ENCODE measurements at places on chromosomes 5 and 9.

DNA sequence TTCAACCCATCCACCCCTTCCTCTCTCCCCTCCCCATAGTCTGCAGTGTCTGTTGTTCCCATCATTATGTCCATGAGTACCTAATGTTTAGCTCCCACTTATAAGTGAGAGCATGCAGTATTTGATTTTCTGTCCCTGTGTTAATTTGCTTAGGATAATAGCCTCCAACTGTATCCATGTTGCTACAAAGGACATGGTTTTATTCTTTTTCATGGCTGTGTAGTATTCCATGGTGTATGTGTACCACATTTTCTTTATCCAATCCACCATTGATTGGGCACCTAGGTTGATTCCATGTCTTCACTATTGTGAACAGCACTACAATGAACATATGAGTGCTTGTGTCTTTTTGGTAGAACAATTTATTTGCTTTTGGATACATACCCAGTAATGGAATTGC lies 187.1 kb downstream of the PCSK5 start:
- H3K27ac ChIP-seq, result no peak overlapping the region
- H3K4me1 ChIP-seq, result no peaks in the 10 kb centered on the region
- H3K27me3 ChIP-seq, result no peaks in the 10 kb centered on the region
- H3K36me3 ChIP-seq, result peaks cover 3% of the 10 kb centered on the region
- DNase-seq, result no peak

- H3K4me1 ChIP-seq, result no peaks in the 10 kb centered on the region
- H3K27ac ChIP-seq, result no peak overlapping the region
- DNase-seq, result no peak
- no peak overlapping the region for H3K4me3 ChIP-seq
Measured at GRCh38 chr5:80594810-80595209, 24.7 kb upstream of the ANKRD34B start.

GRCh38 chr9:106467113-106467864 lies 395.7 kb upstream of the ZNF462 start:
- DNase-seq, result no peak
- no peaks in the 10 kb centered on the region for H3K36me3 ChIP-seq
- H3K27me3 ChIP-seq, result no peaks in the 10 kb centered on the region
- peak overlapping the region; percentile 68 for H3K27ac ChIP-seq
- no peak overlapping the region for H3K4me3 ChIP-seq

- H3K4me3 ChIP-seq, result no peak overlapping the region
- no peaks in the 10 kb centered on the region for H3K36me3 ChIP-seq
- no peak overlapping the region for H3K27ac ChIP-seq
Measured at GRCh38 chr5:54944364-54944763, 41.0 kb downstream of the ESM1 start.

DNA sequence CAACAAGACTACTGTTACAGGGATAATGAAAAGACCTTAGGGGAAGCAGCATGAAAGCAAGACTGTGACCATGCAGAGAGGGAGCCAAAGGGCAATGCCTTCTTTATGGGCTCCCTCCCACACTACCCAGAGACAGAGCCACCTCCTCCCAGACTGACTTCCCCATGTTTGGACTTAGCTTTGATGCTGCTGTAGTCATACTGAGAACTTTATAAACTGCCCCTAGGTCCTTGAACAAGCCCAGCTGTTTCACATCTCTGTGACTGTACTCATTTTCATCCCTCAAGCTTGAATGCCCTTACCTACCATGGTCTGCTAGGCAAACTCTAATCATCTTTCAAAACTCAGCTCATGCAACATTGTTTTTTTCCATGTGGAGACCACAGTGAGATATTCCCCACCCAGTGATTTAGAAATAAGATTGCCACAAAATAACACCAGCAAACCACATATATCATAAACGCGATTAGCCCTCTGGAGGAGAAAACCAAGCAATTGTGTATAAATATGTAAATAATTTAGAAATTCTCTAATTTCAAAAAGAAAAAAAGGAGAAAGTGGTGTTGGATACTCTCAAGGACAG lies 23.4 kb upstream of the FAM169A start:
- DNase-seq, result no peak
- H3K4me3 ChIP-seq, result no peak overlapping the region
- H3K27me3 ChIP-seq, result no peaks in the 10 kb centered on the region
- no peaks in the 10 kb centered on the region for H3K36me3 ChIP-seq
- no peaks in the 10 kb centered on the region for H3K4me1 ChIP-seq
- H3K27ac ChIP-seq, result no peak overlapping the region

DNA sequence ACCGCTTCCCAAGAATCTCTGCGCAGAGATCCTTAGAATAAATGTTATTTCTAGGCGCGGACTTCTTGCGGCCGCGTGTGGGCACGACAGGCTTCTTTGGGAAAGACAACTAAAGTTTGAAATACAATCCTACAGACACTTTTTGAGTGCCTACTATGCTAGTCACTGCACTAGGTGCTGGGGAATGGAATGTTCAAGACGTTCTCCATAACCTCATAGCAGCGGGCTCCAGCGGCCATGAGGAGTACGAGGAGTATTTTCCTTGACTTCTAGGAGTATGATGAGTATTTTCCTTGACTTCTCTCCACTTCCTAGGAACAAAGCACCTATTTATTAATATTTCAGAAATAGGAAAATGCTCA lies 636 bp upstream of the PWWP2A start:
- peaks cover 5% of the 10 kb centered on the region for H3K4me1 ChIP-seq
- H3K4me3 ChIP-seq, result no peak overlapping the region
- DNase-seq, result no peak
- H3K36me3 ChIP-seq, result peaks cover 2% of the 10 kb centered on the region
- H3K27me3 ChIP-seq, result no peaks in the 10 kb centered on the region

GRCh38 chr5:127447827-127448226 lies 69.6 kb upstream of the PRRC1 start:
- H3K27ac ChIP-seq, result no peak overlapping the region
- no peaks in the 10 kb centered on the region for H3K36me3 ChIP-seq
- DNase-seq, result no peak
- H3K4me3 ChIP-seq, result no peak overlapping the region
- H3K27me3 ChIP-seq, result no peaks in the 10 kb centered on the region

DNA sequence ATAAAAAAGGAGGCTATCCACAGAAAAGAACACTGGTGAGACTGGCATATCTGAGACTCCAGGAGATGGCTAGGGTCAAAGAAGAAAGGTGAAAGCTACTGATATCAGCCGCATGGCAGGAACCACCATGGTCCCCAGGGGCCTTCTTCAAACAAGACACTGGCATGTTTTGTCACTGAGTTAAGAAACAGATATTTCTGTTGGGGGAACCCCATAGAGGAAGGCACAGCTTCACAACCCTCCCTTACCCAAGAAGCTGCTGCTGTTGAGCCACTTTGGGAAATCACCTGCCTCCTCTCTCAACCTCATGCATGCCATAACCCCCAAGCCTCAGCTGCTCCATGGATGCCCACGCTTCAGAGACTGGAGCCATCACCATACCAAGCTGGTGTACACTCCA lies 13.3 kb upstream of the BTNL3 start:
- no peak overlapping the region for H3K27ac ChIP-seq
- H3K4me3 ChIP-seq, result no peak overlapping the region
- no peaks in the 10 kb centered on the region for H3K4me1 ChIP-seq
- no peaks in the 10 kb centered on the region for H3K36me3 ChIP-seq
- no peaks in the 10 kb centered on the region for H3K27me3 ChIP-seq

DNA sequence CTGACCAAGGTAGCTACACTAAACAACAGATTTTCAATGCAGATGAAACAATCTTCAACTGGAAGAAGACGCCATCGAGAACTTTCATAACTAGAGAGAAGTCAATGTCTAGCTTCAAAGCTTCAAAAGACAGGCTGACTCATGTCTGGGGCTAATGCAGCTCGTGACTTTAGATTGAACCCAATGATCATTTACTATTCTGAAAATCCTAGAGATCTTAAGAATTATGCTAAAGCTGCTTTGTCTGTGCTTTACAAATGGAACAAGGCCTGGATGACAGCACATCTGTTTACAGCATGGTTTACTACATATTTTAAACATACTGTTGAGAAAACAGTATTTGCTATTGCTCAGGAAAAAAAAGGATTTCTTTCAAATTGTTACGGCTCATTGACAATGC lies 54.9 kb downstream of the RICTOR start:
- no peak overlapping the region for H3K4me3 ChIP-seq
- no peaks in the 10 kb centered on the region for H3K4me1 ChIP-seq

DNA sequence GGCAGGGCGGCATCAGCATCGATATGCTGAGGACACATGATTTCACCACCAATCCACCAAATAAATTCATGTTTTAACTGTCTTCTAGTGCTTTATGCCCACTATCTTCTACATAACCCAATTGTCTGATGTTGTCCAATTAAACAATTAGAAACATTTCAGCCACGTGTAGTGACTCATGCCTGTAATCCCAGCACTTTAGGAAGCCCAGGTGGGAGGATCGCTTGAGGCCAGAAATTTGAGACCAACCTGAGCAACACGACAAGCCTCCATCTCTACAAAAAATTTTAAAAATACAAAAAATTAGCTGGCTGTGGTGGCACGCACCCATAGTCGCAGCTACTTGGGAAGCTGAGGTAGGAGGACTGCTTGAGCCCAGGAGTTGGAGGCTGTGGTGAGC lies 128.1 kb downstream of the MYO10 start:
- no peaks in the 10 kb centered on the region for H3K36me3 ChIP-seq
- peaks cover 6% of the 10 kb centered on the region for H3K4me1 ChIP-seq
- DNase-seq, result peak; percentile 91
- H3K27ac ChIP-seq, result no peak overlapping the region
- H3K27me3 ChIP-seq, result no peaks in the 10 kb centered on the region

DNA sequence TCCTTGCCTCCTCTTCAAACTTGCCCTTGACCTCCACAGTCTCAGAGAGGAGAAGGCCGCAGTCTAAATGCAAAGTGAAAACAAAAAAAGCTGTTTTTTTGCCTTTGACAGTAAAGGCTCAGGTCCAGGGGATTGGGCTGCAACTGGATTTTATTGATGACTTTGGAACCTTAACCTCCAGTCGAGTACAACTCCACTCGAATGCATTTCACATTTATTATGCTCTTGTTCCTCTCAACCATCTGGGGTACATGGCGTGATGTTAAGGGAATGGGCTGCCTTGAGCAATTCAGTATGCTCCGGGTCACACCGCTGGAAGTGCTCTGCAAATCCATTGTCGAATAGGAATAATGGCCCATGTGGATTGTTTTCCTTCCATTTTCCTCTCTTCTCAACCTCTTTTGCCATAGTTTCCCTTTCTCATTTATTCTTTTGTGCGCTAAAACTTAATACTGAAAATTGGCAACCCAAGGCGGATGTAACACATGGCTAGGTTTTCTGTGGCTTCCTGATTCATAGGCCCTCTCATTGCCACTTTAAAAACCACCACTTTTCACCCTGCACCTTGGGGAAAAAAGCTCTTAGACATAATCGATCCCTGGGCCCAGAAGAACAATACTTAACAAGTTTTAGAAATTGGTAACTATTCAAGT lies 34.3 kb downstream of the ITK start:
- no peak for DNase-seq
- H3K27me3 ChIP-seq, result no peaks in the 10 kb centered on the region
- no peak overlapping the region for H3K27ac ChIP-seq
- H3K4me3 ChIP-seq, result no peak overlapping the region
- H3K4me1 ChIP-seq, result no peaks in the 10 kb centered on the region
- no peaks in the 10 kb centered on the region for H3K36me3 ChIP-seq

- H3K27ac ChIP-seq, result no peak overlapping the region
- H3K4me3 ChIP-seq, result no peak overlapping the region
- peaks cover 20% of the 10 kb centered on the region for H3K4me1 ChIP-seq
- no peaks in the 10 kb centered on the region for H3K27me3 ChIP-seq
- DNase-seq, result no peak
Measured at GRCh38 chr9:128945798-128946501, 1.5 kb downstream of the DOLK start.

GRCh38 chr5:74173241-74173640 lies 467.3 kb downstream of the ENC1 start:
- H3K27me3 ChIP-seq, result no peaks in the 10 kb centered on the region
- peaks cover 12% of the 10 kb centered on the region for H3K4me1 ChIP-seq
- no peaks in the 10 kb centered on the region for H3K36me3 ChIP-seq
- no peak for DNase-seq
- peak overlapping the region; percentile 0 for H3K27ac ChIP-seq
- H3K4me3 ChIP-seq, result no peak overlapping the region

- peaks cover 24% of the 10 kb centered on the region for H3K4me1 ChIP-seq
- H3K27ac ChIP-seq, result no peak overlapping the region
- H3K27me3 ChIP-seq, result no peaks in the 10 kb centered on the region
- no peak overlapping the region for H3K4me3 ChIP-seq
- DNase-seq, result no peak
- H3K36me3 ChIP-seq, result no peaks in the 10 kb centered on the region
Measured at GRCh38 chr9:14515049-14515448, 178.2 kb downstream of the ZDHHC21 start.

DNA sequence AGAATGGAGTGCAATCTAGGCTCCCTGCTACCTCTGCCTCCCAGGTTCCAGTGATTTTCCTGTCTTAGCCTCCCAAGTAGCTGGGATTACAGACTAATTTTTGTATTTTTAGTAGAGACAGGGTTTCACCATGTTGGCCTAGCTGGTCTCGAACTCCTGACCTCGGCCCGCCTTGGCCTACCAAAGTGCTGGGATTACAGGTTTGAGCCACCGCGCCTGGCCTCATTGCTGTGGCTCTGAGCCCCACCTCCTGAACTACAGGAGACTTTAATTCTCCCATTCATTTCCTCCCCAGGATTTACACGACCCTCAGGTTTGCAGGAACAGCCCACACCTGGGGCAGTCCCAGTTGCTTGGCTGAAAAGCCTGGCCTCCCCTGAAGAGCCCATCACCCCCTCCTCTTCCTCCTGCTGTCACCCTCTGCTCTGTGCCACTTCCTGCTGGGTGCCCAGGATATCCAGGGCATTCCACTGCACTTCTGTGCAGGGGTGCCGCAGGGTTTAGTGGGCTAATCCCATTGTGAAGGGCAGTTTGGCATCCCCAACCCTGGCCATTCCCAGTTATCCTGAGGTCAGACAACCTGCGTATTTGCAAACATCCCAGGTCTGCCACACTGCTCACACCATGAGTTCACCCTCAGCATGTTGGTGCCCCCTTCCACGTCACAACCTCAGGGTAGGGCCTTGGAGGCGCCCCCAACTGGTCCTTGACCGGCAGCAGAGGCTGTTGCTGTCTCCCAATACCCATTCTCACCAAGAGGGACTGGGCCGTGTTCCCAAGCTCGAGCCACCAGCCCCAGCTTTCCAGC lies 265.0 kb upstream of the IRX4 start:
- peaks cover 10% of the 10 kb centered on the region for H3K4me1 ChIP-seq
- H3K4me3 ChIP-seq, result no peak overlapping the region
- no peak for DNase-seq

- no peak for DNase-seq
- no peak overlapping the region for H3K27ac ChIP-seq
- no peaks in the 10 kb centered on the region for H3K36me3 ChIP-seq
- H3K4me1 ChIP-seq, result no peaks in the 10 kb centered on the region
- no peaks in the 10 kb centered on the region for H3K27me3 ChIP-seq
- H3K4me3 ChIP-seq, result no peak overlapping the region
Measured at GRCh38 chr9:13493697-13494096, 214.2 kb upstream of the MPDZ start.

- no peaks in the 10 kb centered on the region for H3K36me3 ChIP-seq
- no peaks in the 10 kb centered on the region for H3K27me3 ChIP-seq
- DNase-seq, result no peak
- no peak overlapping the region for H3K27ac ChIP-seq
Measured at GRCh38 chr5:61587125-61587524, 255.1 kb downstream of the ZSWIM6 start.

- peak; percentile 62 for DNase-seq
- no peak overlapping the region for H3K27ac ChIP-seq
- no peaks in the 10 kb centered on the region for H3K27me3 ChIP-seq
- no peak overlapping the region for H3K4me3 ChIP-seq
Measured at GRCh38 chr5:67462147-67462546, 265.5 kb upstream of the CD180 start.

- peaks cover 15% of the 10 kb centered on the region for H3K36me3 ChIP-seq
- DNase-seq, result no peak
- peak overlapping the region; percentile 95 for H3K4me3 ChIP-seq
- H3K27ac ChIP-seq, result peak overlapping the region; percentile 75
Measured at GRCh38 chr9:124414612-124415011, 630 bp downstream of the PSMB7 start.

Data from trophoblast cell (in vitro differentiated cells and primary cell).